ENCODE measurements at places on chromosomes 2 and 18.

DNA sequence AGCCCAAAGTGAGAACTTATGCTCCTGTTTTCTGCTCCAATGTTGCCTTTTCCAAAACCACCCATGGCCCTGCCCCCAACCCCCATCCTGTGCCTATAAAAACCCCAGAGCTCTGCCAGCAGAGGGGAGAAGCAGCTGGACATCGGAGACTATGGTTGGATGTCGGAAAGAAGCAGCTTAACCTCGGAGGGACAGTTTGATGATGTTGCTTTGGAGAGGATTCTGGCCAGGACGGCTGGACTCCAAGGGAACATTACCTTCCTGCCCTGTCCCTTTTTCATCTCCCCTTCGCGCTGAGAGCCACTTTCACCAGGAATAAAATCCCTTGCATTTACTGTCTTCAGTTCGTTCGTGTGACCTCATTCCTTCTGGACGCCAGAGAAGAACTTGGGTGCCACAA lies 158.4 kb downstream of the PTPRM start:
- no peaks in the 10 kb centered on the region for H3K27me3 ChIP-seq
- H3K27ac ChIP-seq, result no peak overlapping the region
- DNase-seq, result no peak

DNA sequence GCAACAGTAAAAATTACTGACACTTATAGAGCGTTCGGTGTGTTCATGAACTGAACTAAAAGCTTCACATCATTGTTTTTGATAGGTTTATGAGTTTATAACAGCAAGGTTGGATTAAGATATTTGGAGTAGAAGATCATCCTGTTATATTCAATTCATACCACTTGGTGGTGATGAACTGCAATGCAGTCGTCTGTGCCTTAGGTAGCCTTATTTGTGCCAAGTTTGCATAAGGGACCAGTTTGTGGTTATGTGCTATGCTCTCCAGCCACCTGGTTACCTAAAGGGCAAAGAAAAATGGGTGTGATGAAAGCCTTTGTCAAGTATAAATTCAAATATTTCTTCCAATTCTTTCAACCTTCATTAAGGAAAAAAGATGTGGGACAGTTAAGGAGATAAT lies 150.9 kb upstream of the KCNH7 start:
- H3K4me1 ChIP-seq, result no peaks in the 10 kb centered on the region
- H3K27me3 ChIP-seq, result no peaks in the 10 kb centered on the region
- no peak for DNase-seq
- no peaks in the 10 kb centered on the region for H3K36me3 ChIP-seq

- no peak for DNase-seq
- H3K36me3 ChIP-seq, result no peaks in the 10 kb centered on the region
- H3K4me1 ChIP-seq, result no peaks in the 10 kb centered on the region
- no peak overlapping the region for H3K4me3 ChIP-seq
Observed at GRCh38 chr2:239455436-239456203, 54.8 kb upstream of the HDAC4 start.

GRCh38 chr2:120653046-120653445 lies 82.6 kb upstream of the GLI2 start:
- no peaks in the 10 kb centered on the region for H3K36me3 ChIP-seq
- peaks cover 3% of the 10 kb centered on the region for H3K4me1 ChIP-seq
- H3K27ac ChIP-seq, result no peak overlapping the region
- DNase-seq, result no peak

- H3K4me3 ChIP-seq, result peak overlapping the region; percentile 49
- no peaks in the 10 kb centered on the region for H3K4me1 ChIP-seq
- no peaks in the 10 kb centered on the region for H3K27me3 ChIP-seq
- H3K27ac ChIP-seq, result peak overlapping the region; percentile 93
Observed at GRCh38 chr2:85583667-85584353, 421 bp upstream of the VAMP5 start.

GRCh38 chr2:1671916-1672315 lies 72.4 kb downstream of the PXDN start:
- no peak overlapping the region for H3K4me3 ChIP-seq
- H3K27me3 ChIP-seq, result no peaks in the 10 kb centered on the region
- H3K4me1 ChIP-seq, result no peaks in the 10 kb centered on the region

DNA sequence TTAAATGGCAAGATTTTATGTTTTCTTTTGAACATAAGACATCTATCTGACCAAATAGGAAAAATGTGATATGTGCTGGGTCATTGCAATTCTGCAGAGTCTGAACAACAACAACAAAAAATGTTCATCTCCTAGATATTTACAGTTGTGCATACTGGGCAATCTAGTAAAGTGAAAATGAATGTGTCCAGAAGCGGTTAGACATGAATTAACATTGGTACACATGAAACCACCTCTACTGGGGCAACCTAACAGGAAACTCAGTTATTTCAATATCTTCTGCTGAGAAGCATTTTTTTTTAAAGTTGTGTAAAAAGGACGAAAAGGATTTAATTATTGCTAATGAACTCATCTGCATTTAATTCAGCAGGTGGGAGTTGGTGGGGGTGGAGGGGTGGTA lies 76.9 kb downstream of the DHRS9 start:
- H3K36me3 ChIP-seq, result no peaks in the 10 kb centered on the region
- H3K4me3 ChIP-seq, result no peak overlapping the region
- no peak overlapping the region for H3K27ac ChIP-seq
- no peaks in the 10 kb centered on the region for H3K4me1 ChIP-seq

GRCh38 chr2:215138479-215138878 lies at the start of gene ABCA12:
TSS of gene ABCA12 (minus strand) at chr2:215138626. CDS start at chr2:215138208, 418 bp downstream.
- H3K27me3 ChIP-seq, result no peaks in the 10 kb centered on the region
- DNase-seq, result no peak
- H3K27ac ChIP-seq, result no peak within 1 kb of the TSS
- H3K4me3 ChIP-seq, result no peak within 1 kb of the TSS

DNA sequence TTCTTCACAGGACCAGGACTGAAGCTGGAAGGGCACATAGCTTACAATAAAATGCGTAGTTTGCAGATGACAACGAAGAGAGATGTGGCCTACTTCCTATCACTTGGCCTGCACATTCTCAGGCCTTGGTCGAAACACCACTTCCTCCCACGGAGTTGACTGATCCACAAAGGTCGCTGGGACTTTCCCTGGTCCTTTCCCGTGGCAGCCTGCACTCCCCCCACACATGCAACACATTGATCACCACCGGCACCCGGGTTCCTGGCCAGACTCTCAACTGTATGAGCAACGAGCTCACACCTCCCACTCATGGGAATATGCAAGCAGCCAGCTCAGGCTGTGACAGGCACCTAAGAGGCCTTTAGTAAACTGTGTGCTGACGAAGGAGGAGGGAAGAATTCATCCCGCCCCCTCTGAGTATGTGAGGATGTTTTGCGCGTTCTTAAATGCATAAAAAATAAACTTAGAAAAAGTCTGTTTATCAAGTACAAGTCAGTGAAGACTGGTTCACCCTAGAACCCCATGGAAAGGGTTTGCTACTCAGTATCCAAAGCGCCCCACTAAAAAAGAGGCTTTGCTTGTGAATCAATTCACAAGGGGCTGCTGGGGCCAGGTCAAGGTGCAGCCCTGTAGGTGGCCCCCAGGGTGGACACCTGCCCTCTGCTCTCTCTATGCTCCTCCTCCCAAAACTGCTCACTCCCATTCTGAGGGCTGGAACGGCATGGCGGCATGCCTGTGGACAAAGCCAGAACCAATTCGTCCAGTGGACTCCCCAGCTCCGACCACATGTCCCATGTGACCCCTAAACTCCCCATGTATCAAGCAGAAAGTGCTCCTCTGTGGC lies 154.3 kb downstream of the EIPR1 start:
- H3K27ac ChIP-seq, result no peak overlapping the region
- no peak for DNase-seq
- H3K27me3 ChIP-seq, result no peaks in the 10 kb centered on the region
- no peaks in the 10 kb centered on the region for H3K4me1 ChIP-seq
- H3K4me3 ChIP-seq, result no peak overlapping the region
- no peaks in the 10 kb centered on the region for H3K36me3 ChIP-seq

GRCh38 chr2:4219571-4219970 lies 516.2 kb downstream of the DCDC2C start:
- no peaks in the 10 kb centered on the region for H3K4me1 ChIP-seq
- DNase-seq, result no peak
- no peak overlapping the region for H3K27ac ChIP-seq
- no peaks in the 10 kb centered on the region for H3K27me3 ChIP-seq
- H3K36me3 ChIP-seq, result no peaks in the 10 kb centered on the region
- no peak overlapping the region for H3K4me3 ChIP-seq
